ENCODE measurements at places on chromosomes 7 and 10.

DNA sequence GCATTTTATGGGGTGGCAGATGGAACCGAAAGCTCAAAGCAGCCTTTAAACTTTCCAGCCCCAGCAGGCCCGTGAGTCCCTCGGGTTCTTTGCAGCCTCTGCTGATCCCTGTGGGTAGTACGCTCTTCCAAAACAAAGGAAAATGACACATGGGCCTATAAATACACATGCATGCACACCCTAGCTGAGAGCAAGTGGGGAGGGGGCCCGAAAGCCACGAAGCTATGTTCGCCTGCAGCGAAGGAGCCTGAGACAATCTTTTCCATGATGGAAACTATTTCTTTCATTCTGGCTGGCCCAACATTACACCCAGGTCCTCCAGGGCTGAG is 32.2 kb downstream of the CALML5 start:
- no peak for DNase-seq

- DNase-seq: no peak
Measured at GRCh38 chr7:134826105-134826504, 46.7 kb downstream of the CALD1 start.

- no peak for DNase-seq
Measured at GRCh38 chr10:76887223-76888010, 750.2 kb downstream of the KCNMA1 start.

DNA sequence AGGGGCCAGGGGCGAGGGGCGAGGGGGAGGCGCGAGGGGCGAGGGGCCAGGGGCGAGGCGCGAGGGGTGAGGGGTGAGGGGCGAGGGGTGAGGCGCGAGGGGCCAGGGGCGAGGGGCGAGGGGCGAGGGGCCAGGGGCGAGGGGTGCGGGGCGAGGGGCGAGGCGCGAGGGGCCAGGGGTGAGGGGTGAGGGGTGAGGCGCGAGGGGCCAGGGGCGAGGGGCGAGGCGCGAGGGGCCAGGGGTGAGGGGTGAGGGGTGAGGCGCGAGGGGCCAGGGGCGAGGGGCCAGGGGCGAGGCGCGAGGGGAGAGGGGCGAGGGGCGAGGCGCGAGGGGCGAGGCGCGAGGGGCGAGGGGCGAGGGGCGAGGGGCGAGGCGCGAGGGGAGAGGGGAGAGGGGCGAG is 192.3 kb downstream of the PTPRN2 start:
- DNase-seq: no peak

DNA sequence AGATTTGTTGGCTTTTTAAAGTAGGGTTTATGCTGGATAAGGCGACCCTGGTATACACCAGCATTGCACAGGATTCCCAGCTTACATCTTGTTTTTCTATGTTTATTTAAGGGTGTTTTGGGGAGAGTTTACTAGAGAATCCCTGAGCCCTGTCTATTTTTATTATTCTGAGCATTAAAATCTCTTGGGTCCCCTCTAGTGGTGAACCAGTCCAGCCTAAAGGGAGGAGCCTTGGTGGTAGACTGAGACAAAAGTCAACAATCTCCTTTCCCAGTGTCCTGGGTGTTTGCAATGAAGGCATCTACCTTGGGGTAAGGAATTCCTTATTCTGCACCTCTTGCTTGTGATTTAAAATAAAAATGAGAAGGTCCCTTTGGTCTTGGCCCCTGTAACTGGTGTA is 38.2 kb downstream of the ANTXRL start:
- no peak for DNase-seq

DNA sequence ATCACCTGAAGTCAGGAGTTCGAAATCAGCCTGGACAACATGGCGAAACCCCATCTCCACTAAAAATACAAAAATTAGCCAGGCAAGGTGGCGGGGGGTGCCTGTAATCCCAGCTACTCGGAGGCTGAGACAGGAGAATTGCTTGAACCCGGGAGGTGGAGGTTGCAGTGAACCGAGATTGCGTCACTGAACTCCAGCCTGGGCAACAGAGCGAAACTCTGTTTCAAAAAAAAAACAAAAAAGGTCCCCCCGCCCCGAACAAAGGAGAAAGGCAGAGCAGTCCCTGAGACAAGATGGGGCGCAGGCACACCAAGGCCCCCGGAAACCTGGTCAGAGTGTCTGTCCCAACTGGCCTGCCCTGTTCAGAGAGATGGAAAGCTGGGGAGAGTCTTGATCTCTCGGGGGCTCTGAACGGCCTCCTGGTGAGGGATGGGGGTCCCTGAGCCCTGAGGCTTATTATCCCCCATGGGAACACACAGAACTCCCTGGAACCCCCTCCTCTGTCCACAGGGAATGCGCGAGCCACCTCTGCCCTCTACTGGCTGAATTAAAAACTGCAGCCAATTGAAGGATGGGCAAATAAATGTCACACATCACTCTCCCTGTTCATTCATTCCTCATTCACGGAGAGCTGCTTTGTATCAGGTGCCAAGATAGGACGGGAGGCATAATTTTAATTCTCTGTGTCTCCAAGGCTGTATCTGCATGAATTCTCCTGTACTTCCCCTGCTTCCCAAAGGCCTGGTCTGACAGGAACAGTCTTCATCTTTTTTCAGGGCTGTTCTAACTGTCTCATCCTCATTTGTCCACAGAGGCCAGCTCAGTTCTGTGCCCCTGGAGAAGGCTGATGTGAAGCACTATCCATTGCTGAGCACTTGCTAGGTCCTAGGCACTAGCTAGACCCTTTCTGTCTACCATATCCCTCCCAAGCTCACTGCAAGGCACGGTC is 28.9 kb downstream of the MAT1A start:
- peak; percentile 65 for DNase-seq

GRCh38 chr7:7354674-7355073 is 172.3 kb downstream of the C1GALT1 start:
- DNase-seq: no peak

DNA sequence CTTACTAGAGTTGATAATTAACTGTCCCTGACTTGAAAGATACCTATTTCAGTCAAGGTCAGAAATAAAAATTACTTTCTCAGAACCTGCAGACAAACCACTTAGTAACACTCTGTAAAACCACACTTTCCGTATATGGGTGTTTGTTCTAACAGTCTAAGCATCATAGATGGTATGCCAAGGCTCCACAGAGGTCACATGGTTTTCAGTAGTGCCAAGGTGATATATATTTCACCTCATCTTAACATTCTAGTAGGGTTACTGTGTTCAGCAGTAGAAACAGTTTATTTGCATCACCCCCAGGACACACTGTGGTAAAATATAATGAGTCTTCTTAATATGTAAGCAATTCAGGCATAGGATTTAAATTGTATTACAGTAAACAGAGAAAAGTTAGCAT is 61.5 kb downstream of the KCND2 start:
- no peak for DNase-seq

DNA sequence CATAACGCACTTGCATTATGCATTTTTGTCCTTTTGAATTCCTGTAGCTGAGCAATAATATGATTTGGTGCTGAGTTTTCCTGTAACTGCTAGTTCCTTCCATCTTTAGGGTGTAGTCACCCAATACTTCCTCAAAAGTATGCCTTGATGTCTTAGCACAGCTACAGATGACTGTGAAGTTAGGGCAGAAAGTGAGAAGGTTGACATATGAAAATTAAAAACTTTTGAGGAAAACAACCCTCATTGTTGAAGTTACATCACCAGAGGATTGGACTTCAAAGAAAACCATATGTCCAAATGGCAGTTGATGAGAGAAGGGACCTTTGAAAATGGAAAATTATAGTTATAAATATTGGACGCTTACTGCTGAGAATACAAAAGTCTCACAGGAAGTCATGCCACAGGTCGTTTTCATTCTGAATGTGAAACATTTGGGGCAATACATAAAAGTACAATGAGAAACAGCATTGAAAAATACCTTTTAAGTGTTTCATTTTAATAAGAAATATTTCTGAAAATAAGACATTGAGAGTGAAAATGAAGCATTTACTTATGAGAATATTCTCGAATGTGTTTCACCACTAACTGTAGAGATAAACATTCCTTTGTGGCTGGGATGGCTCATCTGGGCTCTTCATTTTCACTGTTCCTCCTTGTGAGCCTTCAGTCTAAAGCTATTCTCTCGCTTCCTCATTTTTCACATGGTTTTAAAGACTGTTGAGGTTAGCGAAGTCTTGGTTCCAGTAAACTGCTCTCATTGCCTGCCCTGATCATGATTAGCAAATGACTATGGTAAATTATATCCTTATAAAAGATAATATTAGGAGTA is 61.4 kb upstream of the NME8 start:
- no peak for DNase-seq

- DNase-seq: no peak
Measured at GRCh38 chr10:18576586-18576985, 74.8 kb downstream of the NSUN6 start.

DNA sequence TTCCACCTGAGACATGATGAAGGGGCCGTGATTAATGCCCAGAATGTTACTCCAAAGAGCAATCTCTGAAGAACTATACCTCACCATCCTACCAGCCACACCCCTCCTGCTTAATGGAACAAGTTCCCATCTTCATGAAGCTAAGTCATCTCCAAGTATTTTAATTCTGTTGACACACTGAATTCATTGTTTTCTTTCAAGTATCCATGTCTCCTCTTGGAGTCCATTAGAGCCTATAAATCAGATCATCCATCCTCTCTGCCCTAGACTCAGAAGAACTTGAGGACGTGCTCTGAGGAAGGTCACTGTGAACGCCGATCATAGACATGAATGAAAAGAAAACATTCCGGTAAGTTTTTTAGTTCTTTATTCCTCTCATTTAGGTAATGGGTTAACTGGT is 126.8 kb downstream of the RSU1 start:
- no peak for DNase-seq

- DNase-seq: no peak
Measured at GRCh38 chr10:74917481-74918077, 91.2 kb downstream of the KAT6B start.

DNA sequence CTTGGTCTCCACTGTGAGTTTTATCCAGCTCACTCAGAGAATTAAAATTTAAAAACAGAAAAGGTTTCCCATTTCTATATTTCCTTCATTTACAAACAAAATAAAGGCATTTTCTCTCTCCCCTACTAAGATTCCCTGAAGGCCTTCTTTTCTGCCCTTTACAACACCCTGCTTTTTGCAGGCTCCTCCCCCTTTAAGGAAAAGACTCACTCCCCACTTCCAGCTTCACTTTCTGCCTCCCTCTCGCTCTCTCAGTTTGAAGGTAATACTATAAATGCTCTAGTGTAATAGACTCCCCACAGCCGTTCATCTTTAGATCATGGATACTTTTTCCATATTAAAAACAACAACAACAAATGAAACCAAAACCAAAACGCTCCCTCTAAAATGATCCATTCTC is 53.3 kb downstream of the CDHR3 start:
- no peak for DNase-seq

GRCh38 chr7:88635149-88635548 is 124.4 kb upstream of the ZNF804B start:
- DNase-seq: no peak

GRCh38 chr7:87575521-87575920 is 25.2 kb downstream of the ABCB1 start:
- DNase-seq: no peak

GRCh38 chr7:115410434-115410820 is 488.5 kb downstream of the MDFIC start:
- no peak for DNase-seq

GRCh38 chr7:7565746-7566650 is 686 bp upstream of the MIOS start:
- peak; percentile 14 for DNase-seq

DNA sequence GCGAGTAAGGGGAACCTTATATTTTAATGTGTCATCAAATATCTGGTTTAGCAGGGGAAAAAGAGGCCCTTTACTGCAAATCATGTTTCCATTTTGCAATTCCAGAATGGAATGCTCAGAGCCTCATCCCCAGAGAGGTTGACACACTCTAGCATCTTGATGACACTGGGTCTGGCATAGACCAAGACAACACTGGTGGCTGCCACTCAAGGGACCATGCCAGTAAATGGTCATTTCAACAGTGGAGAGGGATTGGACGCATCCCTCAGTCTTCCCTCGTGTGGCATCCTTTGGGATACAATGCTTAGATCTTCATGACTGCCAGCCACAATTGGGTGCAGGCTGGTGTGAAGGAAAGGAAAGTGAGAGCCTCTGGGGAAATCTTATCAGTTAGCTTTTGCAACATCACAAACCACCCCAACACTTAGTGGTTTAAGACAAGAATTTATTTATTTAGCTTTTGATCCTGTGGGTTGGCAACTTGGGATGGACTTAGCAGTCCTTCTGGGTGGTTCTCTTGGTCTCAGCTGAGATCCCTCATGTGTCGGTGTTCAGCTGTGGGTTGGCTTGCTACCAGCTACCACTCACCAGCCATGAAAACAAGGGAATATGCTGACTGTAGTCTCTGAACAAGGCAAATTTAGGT is 21.6 kb downstream of the TACC2 start:
- no peak for DNase-seq

DNA sequence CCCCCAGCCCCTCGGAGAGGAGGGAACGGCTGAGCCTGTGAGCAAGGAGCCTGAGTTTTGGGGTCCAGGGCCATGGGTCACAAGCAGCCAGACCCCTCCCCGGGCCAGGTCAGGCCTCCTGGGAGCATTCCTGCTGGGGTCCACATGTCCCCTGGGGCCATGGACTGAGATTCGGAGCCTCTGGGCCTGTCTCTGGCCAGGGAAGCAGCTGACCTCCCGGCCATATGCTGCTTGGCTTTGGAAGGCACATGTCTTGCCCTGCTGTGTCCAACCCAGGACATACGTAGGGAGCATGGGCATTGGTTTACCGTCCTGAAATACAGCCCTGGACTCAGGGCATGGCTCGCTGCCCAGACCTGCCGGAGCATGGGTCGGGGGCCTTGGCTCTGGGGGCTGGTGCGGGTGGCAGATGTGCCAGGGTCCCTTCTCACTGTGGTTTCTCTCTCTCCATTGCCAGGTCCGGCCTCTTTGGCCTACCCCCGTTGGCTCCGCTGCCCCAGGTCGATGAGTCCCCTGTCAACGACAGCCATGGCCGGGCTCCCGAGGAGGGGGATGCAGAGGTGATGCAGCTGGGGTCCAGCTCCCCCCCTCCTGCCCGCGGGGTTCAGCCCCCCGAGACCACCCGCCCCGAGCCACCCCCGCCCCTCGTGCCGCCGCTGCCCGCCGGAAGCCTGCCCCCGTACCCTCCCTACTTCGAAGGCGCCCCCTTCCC is 7.3 kb downstream of the PWWP2B start:
- no peak for DNase-seq

DNA sequence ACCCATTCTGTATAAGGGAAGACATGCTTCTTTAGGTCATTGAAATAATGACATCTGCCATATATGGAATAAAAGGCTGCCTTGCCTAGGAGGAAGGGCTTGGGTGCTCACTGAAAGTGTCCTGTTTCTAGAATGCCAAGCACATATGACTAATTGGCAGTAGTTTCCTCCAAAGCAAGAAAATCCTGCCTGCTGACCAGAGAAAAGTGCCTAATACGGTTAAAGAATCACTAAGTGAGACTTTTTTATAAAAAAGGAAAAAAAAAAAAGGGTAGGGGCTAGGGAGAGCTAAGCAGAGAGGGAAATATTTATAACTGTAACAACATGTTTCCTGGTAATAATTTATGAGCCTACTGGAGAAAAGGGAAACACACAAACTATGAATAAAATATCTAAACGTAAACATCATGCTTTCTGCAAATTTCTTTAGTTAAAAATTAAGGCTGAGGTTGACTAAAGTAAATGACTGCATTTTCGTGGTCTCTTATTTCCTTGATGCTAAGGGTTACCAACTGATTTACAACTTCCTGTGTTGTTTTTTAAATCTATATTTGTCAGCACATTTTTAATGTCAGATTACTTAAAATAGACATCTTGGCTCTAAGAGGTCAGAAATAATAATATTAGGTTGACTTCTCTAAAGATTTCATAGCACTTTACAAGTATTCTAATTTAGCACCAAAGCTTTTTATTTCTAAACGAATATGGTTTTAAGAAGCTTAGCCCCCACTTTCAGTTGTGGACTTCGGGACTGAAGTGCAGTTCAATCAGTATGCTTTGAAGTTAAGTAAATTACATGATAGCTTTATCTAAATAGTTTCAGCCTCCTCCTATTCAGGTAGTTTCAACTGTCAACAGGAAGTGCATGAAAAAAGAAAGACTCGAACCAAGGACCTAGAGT is 89.6 kb downstream of the CABCOCO1 start:
- no peak for DNase-seq
